Body of pancreas (tissue), 4 donors: ENCODE measurements at places on chromosomes 1 and 21.

DNA sequence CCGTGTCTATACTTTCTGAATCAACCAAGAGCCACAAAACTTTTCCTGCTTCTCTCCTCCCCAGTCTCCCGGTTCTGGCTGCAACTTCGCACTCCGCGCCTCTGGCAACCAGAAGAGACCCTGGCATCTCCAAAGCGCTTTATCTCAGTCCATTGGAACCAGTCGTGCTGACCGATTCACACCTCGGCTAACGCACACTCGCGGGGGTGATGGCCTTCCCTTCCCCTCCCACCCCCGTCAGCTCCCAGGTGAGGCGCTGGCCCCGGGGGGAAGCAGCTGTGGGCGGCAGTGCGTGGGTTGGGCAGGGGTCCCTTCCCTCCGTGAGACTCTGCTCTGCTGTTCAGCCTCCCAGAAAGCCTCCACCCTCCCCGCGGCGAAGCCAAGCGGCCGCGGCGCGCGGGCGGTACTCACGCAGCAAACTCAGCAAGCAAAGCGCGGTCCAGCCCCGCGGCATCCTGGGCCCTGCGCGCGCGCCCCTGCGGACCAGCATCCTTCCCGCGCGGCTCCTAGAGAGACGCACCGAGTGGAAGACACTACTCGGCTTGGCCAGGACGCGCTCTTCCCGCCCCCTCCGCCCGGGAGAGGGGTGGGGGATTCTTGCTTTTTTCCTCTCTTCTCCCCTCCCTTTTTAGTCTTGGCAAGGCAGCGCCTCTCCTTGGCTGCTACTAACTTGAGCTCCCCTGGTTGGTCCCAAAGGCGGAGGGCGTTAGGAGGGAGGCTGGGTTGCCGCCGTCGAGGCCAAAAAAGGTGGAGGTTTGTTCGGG lies at the start of gene CD34:
TSS of gene CD34 (minus strand) at position 535 of the 764 bp plus-strand sequence. CDS start at position 490, 45 bp downstream.
- H3K36me3 ChIP-seq = no peaks in the 10 kb centered on the region
- no peak within 1 kb of the TSS for H3K4me3 ChIP-seq
- peak within 1 kb of the TSS; percentile 1 for H3K27ac ChIP-seq
- no peaks in the 10 kb centered on the region for H3K27me3 ChIP-seq
- no peak for DNase-seq

- no peak for DNase-seq
- no peaks in the 10 kb centered on the region for H3K36me3 ChIP-seq
- no peak overlapping the region for H3K27ac ChIP-seq
- H3K27me3 ChIP-seq = no peaks in the 10 kb centered on the region
- H3K4me3 ChIP-seq = no peak overlapping the region
Measured at GRCh38 chr21:28798798-28799197, 193.9 kb downstream of the LTN1 start.

- no peak overlapping the region for H3K4me3 ChIP-seq
- H3K4me1 ChIP-seq = no peaks in the 10 kb centered on the region
Measured at GRCh38 chr1:162360237-162360873, 16.3 kb downstream of the SPATA46 start.

- DNase-seq = no peak
- H3K27me3 ChIP-seq = no peaks in the 10 kb centered on the region
- H3K27ac ChIP-seq = no peak overlapping the region
- no peak overlapping the region for H3K4me3 ChIP-seq
- H3K36me3 ChIP-seq = no peaks in the 10 kb centered on the region
- peaks cover 22% of the 10 kb centered on the region for H3K4me1 ChIP-seq
Measured at GRCh38 chr1:91621907-91622306, 121.3 kb downstream of the CDC7 start.

DNA sequence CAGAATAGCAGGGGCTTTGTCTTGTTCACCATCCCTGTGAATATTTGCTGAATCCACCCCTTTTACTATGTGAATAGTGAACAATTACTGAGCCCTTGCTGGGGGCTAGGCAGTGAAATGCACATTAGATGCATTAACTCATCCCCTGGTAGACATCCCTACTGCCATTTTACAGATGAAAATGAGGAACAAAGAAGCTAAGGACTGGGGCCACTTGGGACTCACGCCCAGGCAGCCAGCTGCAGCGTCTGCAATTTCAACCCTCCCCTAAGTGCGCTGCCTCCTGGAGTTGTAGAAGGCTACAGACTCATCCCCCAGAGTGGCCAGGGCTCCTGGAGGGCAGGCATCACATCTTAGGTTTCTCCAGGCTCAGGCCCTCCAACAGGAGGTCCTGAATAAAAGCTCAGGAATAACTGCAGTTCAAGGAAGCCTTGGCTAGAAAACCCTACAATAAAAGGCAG lies 31.6 kb downstream of the CAPZB start:
- no peak for DNase-seq
- peaks cover 52% of the 10 kb centered on the region for H3K4me1 ChIP-seq
- H3K27me3 ChIP-seq = no peaks in the 10 kb centered on the region
- no peak overlapping the region for H3K27ac ChIP-seq
- no peaks in the 10 kb centered on the region for H3K36me3 ChIP-seq

DNA sequence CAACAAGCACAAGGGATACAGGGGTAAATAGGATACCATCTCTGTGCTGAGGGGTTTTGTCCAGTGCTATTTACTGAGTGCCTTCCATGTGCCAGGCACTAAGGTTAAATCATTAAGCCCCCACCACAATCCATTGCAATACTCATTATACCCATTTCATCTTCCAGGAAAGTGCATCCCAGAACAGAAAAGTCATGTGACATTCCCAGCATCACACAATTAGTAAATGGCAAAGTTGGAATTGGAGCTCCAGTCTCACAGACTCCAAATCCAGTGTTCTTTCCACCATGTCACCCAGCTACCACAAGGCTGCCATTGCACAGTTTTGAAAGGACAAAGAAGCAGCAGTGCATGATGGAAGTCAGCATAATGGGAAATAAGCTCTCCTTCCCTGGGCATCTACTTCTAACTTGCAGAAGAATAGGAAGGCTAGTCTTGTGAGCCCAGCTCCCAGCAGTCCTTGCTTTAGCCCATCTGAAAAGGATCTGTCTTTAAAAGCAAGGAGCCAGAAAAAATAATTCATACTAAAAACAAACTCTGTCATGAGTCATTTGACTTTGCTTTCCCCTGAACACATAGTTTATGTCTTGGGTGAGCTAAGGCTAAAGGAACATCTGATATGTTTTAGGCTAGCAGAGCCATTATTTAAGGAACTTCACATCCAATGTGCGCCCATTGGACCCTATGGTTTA lies 111.4 kb upstream of the HOOK1 start:
- H3K27me3 ChIP-seq = no peaks in the 10 kb centered on the region
- DNase-seq = no peak
- H3K36me3 ChIP-seq = no peaks in the 10 kb centered on the region
- peaks cover 11% of the 10 kb centered on the region for H3K4me1 ChIP-seq
- no peak overlapping the region for H3K27ac ChIP-seq

DNA sequence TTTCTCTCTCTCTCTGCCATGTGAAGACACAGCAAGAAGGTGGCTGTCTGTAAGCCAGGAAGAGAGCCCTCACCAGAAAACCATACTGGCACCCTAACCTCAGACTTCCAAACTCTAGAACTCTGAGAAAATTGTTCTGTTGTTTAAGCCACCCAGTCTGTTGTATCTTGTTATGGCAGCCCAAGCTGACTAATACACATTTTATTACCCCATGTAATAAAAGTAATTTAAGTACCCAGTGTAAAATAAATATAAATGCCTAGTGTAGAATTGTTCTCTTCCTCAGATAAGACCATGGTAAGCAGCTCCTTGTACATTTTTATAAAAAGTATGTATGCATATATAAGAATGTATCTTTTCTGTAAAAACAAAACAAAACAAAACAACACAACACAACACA lies 119.7 kb downstream of the DTL start:
- H3K4me3 ChIP-seq = no peak overlapping the region
- no peaks in the 10 kb centered on the region for H3K4me1 ChIP-seq
- no peak overlapping the region for H3K27ac ChIP-seq
- DNase-seq = no peak
- no peaks in the 10 kb centered on the region for H3K27me3 ChIP-seq

DNA sequence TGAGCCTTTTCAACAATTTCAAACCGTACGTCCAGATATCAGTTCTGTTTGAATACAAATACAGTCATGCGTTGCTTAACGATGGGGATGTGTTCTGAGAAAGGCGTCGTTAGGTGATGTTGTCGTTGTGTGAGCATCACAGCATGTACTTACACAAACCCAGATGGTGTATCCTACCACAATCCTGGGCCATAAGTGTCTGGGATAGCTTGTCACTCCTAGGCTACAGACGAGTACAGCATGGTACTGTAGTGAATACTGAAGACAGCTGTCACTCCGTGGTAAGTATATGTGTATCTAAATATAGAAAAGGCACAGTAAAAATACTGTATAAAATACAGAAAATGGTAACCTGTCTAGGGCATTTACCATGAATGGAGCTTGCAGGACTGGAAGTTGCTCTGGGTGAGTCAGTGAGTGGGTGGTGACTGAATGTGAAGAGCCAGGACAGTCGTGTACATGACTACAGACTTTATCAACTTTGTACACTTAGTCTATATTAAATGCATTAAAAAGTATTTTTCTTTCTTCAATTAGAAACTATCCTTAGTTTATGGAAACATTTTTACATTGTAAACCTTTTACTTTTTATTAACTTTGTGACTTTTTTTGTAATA lies 10.5 kb upstream of the OR2W3 start:
- no peaks in the 10 kb centered on the region for H3K36me3 ChIP-seq
- H3K27me3 ChIP-seq = no peaks in the 10 kb centered on the region
- H3K4me1 ChIP-seq = no peaks in the 10 kb centered on the region
- DNase-seq = no peak
- no peak overlapping the region for H3K4me3 ChIP-seq

- no peaks in the 10 kb centered on the region for H3K27me3 ChIP-seq
- H3K36me3 ChIP-seq = no peaks in the 10 kb centered on the region
- H3K4me1 ChIP-seq = peaks cover 7% of the 10 kb centered on the region
- H3K4me3 ChIP-seq = no peak overlapping the region
- H3K27ac ChIP-seq = no peak overlapping the region
Measured at GRCh38 chr1:182309631-182310351, 81.8 kb downstream of the GLUL start.

DNA sequence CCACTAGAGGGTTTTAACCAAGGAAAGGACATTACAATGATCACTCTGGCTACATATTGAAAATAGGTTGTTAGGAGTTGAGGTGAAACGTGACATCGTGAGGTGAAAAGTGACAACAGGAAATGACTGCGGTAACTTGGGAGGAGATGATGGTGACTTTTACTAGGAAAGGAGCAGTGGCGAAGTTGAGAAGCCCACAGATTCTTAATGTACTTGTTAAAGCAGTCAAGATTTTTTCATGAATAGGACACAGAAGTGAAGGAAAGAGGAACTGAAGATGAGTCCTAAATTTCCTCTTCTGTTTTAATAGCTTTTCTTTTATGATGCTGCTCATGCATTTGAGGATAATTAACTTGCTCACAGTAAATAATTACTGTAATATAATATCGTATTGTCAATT lies 59.5 kb downstream of the OMA1 start:
- H3K36me3 ChIP-seq = peaks cover 2% of the 10 kb centered on the region
- H3K27me3 ChIP-seq = no peaks in the 10 kb centered on the region
- no peak overlapping the region for H3K4me3 ChIP-seq
- DNase-seq = no peak
- H3K27ac ChIP-seq = no peak overlapping the region

- H3K4me3 ChIP-seq = no peak overlapping the region
- DNase-seq = no peak
- H3K27ac ChIP-seq = no peak overlapping the region
- H3K4me1 ChIP-seq = no peaks in the 10 kb centered on the region
Measured at GRCh38 chr1:33828059-33828458, 35.8 kb upstream of the HMGB4 start.

DNA sequence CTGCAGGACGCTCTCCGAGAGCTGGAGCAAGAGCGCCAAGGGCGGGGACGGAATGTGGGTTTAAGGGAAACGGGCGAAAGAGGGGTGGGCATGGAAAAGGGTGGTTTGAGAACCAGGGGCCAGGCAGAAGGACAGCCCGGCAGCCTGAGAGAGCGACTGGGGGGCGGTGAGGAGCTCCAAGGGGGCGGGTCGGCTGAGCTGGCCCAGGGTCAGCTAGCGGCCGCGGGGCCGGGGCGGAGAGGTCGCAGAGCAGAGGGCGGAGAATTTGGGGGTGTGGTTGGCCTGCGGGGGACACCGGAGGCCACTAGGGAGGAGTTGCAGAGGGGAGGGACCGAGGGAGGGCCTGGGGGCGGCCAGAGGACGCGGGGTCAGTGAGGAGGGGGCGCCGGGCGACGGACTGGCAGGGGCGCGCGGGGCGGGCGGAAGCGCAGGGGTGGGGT lies 54.7 kb downstream of the NDUFS5 start:
- no peak for DNase-seq
- H3K4me3 ChIP-seq = no peak overlapping the region
- no peak overlapping the region for H3K27ac ChIP-seq
- peaks cover 19% of the 10 kb centered on the region for H3K4me1 ChIP-seq
- H3K36me3 ChIP-seq = no peaks in the 10 kb centered on the region

DNA sequence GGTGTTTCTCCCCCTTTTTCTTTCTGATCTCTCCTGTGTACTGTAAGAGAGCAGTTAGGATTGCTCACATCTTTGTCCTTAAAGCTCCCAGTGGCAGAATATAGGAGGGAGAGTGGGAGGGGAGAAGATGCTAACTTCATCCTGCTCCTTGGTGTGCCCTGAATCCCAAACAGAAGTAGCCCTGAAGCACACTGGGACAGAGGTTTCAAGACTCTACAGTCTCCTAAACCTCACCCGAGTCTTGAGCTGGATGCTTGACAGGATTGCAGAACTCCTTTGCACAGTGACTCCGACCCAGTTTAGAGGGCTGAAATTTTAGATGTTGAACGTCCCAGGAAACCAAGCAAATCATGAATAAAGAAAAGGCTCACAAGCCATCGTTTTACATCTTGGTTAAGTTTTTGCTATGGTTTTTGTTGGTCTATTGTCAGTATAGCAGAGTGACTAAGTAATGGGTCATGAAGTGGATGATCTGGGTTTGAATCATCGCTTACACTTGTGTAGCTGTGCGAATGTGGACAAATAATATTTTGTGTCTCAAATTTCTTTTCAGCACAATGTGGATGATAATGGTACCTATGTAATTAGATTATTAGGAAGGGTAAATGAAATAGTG lies 37.5 kb downstream of the XCL2 start:
- DNase-seq = no peak
- no peak overlapping the region for H3K27ac ChIP-seq
- no peaks in the 10 kb centered on the region for H3K27me3 ChIP-seq
- peaks cover 19% of the 10 kb centered on the region for H3K4me1 ChIP-seq
- no peaks in the 10 kb centered on the region for H3K36me3 ChIP-seq

DNA sequence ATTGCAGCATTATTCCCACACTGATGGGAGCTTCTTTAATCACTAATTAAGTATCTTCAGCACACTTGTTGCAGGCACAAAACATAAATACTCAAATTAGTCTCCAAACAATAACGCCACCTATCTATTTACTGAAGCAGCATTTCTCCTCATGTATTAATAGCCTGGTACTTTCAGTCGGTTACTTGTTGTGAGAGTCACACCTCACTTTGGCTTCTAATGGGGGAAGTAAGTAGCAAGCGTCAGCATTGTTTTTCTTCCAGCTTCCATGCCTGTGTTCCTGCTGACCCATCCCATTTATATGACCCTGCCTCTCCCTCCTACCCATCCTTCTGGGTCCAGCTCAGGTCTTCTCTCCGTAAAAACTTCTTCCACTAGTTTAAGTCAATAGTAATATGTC lies 31.9 kb upstream of the DENND1B start:
- no peak for DNase-seq
- H3K27me3 ChIP-seq = no peaks in the 10 kb centered on the region
- no peaks in the 10 kb centered on the region for H3K36me3 ChIP-seq
- no peak overlapping the region for H3K4me3 ChIP-seq
- no peaks in the 10 kb centered on the region for H3K4me1 ChIP-seq
